ENCODE measurements at places on chromosomes 2 and 18.
A peak's percentile ranks its signal among the peaks of the same experiment; 100 is the strongest.

DNA sequence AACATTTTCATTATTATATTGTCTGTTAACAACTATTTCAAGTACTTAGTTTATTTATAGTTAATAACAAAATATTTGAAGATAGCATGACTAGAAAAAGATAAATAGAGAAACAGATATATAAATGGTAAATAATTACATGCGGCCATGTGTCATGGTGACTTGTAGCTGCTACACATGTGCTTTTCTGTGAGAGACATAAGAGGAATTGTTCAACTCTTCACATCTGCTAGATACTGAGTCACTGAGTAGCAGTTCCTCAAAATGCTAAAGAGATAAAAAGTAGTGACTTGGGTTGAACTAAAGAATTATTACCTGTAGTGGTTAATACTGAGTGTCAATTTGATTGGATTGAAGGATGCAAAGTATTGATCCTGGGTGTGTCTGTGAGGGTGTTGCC, 37.5 kb upstream of the SCN9A start:
- no peak for DNase-seq

DNA sequence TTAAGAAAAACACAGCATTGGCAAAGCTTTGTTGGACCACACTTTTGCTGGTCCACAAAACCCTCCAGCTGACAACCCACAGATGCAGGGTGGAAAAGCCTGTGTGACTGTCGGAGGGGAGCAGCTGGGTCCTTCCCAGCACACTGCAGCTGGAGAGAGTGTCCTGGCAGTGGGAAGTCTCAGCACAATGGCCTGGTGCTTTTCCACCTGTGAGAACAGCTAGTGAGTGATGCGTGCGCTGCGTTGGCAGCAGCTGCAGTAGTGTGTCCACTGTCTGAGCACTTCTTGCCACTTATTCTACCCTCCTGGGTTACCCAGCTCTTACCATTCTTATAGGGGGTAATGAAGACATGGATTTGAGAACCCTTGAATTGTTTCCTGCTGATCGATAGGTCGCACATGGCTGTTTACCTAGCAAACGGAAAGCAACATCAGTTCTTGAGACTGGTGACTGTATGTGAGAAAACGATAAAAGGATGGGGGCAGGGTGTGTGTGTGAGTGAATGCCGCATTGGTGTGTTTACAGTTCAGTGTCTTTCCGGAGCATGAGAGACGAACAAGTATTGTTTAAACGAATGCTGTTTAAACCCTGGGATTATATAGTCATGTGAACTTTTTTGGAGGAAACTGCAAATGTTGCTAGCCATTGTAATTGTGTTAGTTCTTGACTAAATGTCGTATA, 69.7 kb downstream of the LYPD6 start:
- DNase-seq = no peak

DNA sequence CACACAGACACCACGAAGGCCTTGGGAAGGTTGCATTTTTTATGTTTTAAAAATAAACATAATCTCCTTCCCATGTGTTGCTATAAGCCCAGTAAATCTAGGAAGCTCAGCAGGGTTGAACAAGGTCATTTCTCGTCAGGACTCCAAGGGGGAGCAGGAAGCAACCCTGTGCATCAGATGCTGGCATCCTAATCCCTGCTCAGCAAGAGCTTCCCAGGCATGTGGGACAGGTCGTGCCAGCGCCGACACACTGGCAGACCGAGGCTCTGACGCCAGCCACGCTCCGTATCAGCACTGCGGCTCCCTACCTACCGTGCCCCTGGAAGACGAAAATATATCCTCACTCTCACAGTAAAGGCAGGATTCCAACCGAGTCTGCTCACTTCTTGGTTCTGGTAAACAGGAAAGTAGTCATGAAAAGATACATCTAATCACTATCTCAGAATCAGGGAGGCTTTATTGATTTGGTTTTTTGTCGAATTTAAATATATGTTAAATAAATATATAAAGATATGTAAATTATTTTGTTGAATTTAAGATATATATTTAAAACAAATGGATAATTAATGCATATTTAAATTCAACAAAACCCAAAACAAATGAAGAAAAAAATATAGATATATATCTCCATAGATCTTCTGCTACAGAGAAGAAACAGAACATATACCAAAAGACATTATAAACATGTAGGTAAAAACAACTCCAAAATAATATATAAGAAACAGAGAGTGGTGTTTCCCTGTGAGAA, 61.4 kb downstream of the TXNL1 start:
- DNase-seq = no peak

DNA sequence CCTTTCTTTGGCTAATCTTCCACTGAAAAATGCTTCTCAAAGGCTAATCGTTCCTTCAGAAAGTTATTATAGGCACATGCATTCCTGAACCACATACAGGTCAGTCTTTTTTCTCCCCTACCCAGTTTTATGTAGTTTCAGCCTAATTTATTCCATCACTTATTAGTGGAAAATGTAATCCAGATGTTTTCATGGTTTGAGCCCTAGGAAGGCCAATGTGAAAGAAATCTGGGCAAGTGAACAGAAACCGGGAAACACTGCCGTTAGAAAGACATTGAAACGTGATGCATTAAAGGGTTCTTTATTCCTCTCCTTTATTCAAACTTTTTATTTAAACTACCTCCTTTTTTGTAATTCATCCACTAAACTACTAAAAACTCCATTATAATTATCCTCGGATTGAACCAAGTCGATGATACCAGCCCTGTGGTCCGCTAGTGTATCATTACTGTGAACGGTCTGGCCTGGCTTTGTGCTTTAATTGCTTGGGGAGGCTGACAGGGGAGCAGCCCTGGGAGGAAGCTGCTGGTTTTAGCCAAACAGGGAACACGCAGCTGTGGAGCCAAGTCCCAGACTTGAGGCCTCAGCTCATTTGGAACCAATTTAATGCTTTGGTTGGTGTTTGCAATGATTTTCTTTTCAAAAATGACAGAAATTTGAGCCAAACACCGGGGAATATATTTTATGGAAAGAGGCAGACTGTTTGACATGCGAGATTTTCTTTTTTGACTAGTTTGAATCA, 149.2 kb downstream of the ARHGAP28 start:
- DNase-seq = peak; percentile 25

GRCh38 chr18:72161691-72162090, 382.5 kb downstream of the CBLN2 start:
- no peak for DNase-seq

GRCh38 chr2:239704737-239705136, 303.9 kb upstream of the HDAC4 start:
- DNase-seq = no peak

DNA sequence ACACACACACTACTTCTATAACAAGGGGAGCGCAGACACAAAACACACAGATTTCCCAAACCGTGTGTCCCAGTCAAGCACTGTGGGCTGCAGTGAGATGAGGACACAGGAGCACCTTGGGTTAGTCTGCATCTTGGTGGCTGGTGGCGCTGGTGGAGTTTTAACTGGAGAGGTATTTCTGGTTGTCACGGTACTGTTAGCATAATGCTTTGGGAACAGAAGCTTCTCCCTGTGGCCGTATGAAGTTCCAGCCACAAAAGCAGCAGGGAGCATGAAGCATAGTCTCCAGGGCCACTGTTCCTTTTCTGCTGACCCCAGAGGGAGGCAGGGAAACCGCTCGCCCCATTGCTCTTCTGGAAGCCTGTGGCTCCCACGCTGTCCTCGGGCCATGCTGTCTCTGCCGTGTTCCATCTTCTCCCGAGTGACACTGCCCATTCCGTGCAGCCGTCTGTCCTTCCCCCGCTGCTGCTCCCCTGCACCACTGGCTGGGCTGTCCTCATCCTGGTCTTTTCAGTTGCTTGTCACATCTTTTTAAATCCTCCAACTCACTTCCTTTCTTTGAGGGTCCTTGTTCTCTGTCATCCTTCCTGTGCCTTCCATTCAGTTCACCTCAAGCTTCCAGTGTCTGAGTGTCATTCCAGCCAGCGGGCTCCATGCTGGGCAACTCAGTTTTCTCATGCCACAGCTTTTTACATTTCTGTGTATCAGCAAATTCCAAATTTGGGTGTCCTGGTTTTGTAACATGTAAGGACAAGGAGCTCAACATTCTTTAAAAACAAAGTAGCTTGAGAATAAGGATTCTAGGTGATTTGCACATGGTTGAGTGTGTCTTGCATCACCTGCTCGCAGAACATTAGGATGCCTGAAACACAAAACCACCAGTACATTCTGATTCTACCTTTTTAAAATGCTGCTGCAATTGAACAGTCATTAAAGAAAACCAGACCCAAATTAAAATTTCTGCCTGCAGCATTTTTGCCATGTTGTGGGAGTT, 125.0 kb downstream of the MTCL1 start:
- no peak for DNase-seq

DNA sequence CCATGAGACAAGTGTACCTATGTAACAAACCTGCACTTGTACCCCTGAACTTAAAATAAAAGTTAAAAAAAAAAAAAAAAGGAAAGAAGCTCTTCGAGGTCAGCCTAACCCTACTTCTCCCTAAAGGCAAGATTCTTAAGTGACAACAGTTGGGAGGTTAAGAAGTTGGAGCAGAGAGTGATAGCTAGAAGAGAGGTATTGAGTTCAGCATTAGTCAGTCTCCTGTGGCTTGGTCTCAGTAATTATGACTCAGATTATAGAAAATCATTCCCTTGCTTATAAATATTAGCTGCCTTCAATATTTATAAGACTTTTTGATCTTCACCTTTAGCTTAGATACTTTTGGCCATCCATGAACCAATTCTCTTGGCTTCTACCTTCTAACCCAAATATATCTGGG, 926.8 kb upstream of the SLC39A10 start:
- no peak for DNase-seq

DNA sequence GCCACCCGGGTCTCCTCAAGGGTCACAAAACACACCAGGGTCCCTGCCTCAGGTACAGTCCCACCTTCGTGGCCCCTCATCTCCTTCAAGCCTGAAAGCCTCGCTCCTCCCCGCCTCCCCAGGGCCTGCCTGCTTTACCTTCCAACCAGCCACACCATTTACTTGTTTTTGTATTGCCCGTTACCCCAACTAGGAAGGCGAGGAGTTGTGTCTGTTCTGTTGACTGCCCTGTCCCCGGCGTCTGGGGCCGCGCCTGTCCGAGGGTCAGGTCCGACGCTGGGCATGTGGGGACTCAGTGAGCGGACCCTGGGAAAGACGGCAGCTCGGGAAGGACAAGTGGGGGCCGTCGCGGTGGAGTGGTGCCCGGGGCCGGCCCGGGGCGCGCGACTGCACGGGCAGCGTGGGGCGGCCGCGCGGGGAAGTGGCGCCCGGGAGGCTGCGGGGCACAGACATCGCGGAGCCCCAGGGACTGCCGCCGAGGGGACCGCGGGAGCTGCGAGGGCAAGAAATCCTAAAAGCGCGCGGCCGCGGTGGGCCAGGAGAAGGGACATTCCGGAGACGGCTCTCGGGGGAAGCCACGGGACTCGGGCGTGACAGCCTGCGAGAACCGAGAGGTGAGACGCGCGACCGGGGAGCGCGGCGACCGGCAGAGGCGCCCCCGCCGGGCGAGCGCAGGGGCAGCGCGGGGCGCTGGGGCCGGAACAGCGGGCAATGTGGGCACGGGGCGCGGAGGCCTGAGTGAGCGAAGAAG, 797 bp upstream of the GRHL1 start:
- DNase-seq = no peak

DNA sequence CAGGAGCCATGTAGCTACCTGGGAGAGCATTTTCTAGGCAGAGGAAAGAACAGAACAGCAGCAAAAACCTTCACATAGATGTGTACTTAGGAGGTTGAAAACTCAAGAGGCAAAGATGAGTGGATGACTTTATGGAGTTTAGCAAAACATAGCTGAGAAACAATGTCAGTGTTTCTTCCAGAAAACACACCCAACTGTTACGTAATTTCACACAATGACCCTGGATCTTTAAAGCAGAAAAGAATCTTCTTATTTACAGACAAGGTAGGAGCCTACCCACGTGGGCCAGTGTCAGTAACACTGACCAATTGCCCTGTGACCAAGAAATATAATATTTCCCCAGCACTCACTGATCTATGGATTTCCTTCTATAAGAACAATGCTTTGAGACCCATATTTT, 254.6 kb downstream of the CDH20 start:
- no peak for DNase-seq

DNA sequence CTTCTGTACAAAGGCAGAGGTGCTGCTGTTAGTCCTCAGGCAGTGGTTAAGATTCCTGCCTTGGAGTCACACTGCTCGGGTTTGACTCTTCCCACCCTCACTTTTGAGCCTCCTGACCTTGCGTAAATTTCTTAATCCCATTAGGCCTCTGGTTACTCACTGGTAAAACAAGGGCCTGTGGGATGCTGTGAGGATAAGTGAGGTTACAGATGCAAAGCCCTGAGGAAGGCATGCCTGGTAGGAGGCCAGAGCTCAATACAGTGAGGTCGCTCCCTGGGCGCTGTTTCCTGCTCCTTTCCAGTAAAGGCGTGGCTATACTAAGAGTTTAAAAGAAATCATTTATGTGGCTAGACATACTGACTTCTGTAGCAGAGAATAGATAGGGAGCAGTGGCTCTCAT, 127.5 kb upstream of the TMEM200C start:
- peak; percentile 55 for DNase-seq

DNA sequence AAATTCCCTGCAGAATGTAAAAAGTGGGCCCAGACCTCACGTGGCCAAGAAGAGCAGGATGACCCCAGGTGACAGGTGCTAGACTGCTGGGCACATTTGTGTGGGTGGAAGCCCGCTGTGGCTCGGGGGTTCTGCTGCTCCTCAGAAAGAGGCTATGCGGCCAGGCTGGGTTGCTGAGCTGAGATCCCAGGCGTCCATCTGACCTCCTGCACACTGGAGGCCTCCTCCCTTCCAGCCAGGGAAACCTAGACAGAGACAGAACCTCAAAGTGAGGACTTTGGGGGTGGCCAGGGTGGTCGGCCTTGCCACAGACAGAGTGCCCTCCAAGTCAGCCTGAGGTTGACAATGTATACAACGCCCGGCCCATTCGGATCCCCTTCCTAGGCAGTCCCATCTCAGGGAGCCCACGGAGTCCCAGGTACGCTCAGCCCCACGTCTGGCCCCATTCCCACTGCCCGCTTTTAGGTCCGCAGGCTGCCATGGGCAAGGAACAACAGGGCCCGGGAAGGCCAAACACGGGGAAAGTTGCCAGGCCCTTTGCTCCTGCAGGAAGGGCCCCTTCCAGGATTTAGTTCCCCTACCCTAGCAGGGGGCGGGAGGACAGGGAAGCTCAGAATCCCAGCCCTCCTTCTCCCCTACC, 75.6 kb downstream of the KIAA2012 start:
- no peak for DNase-seq

GRCh38 chr18:12034241-12035100, 53.2 kb downstream of the IMPA2 start:
- no peak for DNase-seq

- peak; percentile 65 for DNase-seq
Measured at GRCh38 chr2:24749069-24749691, 44.0 kb downstream of the PTRHD1 start.

GRCh38 chr2:195461010-195461409, 196.0 kb upstream of the SLC39A10 start:
- DNase-seq = no peak
